Forelimb muscle (tissue), 1 donor: ENCODE measurements at places on chromosomes 6 and 20. TPM values are rescaled to one million over a fixed set of nuclear protein-coding genes. Genes with fewer than 3 reads are reported as not detected.

GRCh38 chr6:16405375-16405774 lies 167.0 kb downstream of the GMPR start:
- DNase-seq, result no peak

- peak; percentile 31 for DNase-seq
Observed at GRCh38 chr6:25652007-25652515, at the start of gene SCGN. SCGN (plus strand) TSS chr6:25652215; CDS start chr6:25652404, 189 bp downstream.

The RGS17 gene
- polyA plus RNA-seq, result 1.2 TPM

GRCh38 chr20:2022163-2022562 lies 28.3 kb upstream of the PDYN start:
- DNase-seq, result no peak

DNA sequence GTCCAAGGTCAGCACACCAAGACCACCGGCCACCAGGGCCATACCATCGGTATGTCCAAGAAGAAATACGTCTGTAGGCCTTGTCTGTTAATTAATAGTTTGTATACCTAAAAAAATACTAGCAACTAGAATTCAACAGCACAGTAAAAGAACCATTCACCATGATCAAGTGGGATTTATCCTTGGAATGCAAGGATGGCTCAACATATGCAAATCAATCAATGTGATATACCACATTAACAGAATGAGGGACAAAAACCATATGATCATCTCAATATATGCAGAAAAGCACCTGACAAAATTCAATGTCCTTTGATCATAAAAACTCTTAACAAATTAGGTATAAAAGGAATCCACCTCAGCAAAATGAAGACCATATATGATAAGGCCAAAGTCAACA lies 24.4 kb downstream of the RPP40 start:
- no peak for DNase-seq

- DNase-seq, result no peak
Observed at GRCh38 chr6:116158641-116159040, 32.7 kb upstream of the COL10A1 start.

DNA sequence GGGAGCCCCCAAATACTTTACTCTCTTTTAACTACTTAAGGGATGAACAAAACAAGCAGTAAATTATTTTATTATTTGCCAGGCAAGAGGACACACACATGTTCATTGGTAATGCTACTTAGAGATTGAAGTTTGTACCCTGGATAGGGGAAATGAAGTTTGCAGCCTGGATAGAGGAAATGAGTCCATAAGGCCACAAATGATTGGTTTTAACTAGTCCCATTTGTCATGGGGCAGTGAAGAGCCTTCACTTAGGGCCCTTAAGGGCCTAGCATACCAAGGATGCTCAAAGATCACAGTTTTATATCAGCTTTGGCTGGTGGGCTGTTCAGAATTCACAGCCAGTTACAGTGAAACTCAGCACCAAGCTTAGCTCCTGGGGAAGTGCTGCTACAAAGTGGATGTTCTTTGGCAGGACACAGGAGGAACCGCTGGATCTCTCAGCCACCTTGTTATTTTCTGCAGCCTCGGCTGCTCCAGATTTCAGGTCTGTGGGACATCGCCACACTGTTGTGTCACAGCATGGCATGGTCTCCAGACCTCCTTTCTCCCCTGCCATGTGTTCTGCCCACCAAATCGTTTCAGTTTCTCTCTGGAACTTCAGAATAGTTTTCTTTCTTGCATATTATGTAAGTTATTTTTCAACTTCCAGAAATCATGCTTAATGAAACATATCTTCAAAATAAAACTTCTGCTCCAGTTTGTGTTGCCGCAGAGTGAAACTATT lies 41.8 kb downstream of the NCOA7 start:
- no peak for DNase-seq

The NKAPL gene
- polyA plus RNA-seq, result 1.1 TPM

- DNase-seq, result no peak
Observed at GRCh38 chr20:43755851-43756250, 29.0 kb upstream of the GTSF1L start.

GRCh38 chr6:36350681-36351571 lies 14.2 kb upstream of the BNIP5 start:
- DNase-seq, result no peak

The DEFB124 gene
- polyA plus RNA-seq, result 1.3 TPM

DNA sequence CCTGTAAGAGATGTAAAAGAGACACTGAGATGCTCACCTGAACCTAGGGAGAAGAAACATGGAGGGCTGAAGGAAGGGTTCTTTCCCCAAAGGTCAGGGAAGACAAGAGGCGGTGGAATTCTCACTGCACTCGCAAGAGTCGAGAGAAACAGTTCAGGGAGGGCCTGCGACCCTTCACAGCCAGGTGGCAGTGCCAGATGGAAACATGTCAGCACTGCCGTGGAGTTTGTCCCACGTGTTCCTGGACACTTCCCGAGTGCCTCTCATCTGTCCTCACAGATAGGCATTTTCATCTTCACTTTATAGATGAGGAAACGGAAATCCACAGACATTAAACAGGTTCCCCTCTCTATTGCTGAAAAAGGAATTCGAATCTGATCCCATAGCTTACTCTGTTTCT lies 70.4 kb upstream of the SYNJ2 start:
- no peak for DNase-seq

- no peak for DNase-seq
Observed at GRCh38 chr6:148780918-148781436, 34.1 kb downstream of the UST start.

The SOX18 gene
- polyA plus RNA-seq, result 10.8 TPM

DNA sequence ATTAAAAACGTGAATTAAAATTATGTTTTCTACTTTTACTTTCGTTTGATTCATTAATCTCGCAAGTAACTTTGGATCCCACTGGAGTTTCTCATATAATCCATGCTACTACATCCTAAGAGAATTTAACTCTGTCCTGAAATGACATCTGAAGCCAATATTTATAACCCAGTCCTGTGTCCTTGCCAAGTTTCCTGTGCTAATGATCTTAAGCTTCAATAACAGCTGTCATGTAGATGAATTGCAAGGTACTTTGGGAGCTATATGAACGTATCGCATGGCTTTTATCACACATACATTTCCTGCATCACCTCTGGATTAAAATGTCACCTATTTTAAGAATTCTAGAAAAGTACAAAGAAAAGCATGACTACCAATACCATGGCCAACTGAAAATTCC lies 833.8 kb upstream of the CITED2 start:
- DNase-seq, result no peak

DNA sequence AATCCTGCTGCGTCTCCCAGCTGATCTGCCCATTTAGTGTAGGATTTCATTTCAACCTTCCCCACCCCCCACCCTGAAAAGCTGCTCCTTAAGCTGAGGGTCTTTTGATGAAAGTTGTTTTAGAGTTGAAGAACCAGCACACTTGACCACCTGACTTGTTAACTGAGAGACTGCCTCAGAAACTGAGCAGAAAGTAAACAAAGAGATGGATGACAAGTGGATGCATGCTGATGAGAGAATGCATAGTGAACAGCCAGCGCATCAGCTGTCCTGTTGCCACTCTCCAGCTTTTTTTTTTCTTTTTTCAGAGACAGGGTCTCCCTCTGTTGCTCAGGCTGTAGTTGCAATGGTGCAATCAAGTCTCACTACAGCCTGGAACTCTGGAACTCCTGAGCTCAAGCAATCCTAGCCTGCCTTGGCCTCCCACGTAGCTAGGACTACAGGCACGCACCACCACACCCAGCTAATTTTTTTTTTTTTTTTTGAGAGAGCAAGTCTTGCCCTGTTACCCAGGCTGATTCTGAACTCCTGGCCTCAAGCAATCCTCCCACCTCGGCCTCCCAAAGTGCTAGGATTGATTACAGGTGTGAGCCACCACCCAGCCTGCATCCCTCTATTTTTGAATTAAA lies 9.5 kb downstream of the RPL10A start:
- no peak for DNase-seq

- no peak for DNase-seq
Observed at GRCh38 chr20:45019027-45019761, 52.9 kb downstream of the STK4 start.

- no peak for DNase-seq
Observed at GRCh38 chr6:37646097-37646864, 51.4 kb downstream of the MDGA1 start.

DNA sequence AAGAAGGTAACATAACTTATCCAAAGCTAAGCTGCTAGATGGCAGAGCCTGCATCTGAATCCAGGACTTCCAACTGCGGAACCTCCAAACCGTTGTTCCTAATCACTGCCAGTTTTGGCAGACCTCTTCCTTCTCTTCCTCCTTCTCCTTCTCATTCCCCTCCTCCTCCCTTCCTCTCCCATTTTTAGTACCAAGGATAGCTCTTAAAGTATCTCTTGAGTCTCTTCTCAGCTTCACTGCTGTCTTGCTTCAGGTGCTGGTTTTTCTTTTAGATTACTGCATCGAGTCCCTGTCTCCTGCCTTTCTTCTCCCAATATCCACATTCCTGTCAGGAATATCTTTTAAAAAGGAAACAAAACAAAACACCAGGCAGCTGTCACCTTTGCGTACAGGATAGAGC lies 77.1 kb downstream of the CDYL start:
- no peak for DNase-seq

The GABRR1 gene
- 0.38 TPM for polyA plus RNA-seq

The TNF gene
- polyA plus RNA-seq, result not detected

The TRAPPC3L gene
- polyA plus RNA-seq, result 0.09 TPM

- DNase-seq, result no peak
Observed at GRCh38 chr6:151240791-151241642, 1.2 kb downstream of the AKAP12 start.

DNA sequence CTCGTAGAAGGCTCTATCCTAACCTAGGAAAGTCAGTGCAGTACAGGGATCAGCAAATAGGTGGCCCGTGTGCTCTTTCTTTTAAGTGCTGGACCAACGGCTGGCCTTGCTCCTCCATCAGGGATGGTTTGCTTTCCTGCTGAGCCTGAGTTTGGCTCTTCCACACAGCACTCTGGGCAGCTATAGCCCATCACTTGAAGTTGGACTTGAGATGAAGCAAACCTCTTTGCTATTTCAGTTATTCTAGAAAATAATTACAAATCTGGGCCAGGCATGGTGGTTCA lies 66.9 kb upstream of the KCNK16 start:
- DNase-seq, result no peak

GRCh38 chr20:4225745-4226144 lies 210.4 kb upstream of the RNF24 start:
- DNase-seq, result no peak

DNA sequence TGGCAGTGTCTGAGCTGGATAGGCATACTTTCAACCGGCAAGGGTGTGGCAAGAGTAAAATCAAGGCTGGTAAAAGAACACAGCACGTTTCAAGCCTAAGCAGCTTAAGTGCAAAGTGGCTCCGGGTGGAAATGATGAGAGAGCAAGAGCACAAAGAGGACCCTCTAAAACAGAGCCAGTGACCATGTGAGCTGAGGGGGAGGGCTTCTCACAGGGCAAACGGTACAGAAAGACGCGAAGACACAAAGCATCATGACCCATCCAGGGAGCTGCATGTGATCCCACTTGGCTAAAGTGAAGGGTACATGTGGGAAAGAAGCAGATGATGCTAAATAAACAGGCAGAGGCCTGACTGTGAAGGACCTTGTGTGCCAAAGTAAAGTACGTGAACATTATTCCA lies 25.7 kb downstream of the FKBP5 start:
- no peak for DNase-seq

DNA sequence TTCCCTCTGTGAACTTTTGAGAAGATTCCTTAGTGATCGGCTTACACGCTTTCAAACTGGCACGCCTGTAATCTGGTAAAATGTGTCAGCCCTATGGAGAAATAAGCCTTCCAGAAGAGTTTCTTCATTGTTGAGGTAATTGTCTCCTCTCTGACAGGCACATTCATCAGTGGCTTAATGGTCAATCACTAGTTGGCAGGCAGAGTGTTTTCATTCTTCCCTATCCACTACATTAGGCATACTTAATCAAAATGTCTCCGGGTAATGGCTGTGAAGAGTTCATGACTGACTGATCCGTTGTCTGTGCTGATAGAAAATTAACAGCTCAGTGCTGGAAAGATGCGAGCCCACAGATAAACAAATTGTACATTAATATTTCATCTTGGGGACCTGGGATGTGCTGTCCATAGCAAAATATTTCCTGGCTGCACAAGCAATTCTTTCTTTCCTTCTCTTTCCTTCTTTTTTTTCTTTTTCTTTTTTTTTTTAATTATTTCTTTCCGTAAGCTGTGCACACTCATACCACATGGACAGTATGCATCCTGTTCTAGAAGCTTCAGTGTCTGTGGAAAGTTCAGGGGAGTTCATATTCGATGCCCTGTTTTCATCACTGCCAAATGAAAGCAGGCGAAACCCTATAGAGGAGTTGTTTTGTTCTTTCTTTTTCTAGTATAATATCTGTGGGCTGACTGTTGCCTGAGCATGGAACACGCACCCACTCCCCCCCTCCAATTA lies 31.4 kb downstream of the TSHZ2 start:
- DNase-seq, result no peak

DNA sequence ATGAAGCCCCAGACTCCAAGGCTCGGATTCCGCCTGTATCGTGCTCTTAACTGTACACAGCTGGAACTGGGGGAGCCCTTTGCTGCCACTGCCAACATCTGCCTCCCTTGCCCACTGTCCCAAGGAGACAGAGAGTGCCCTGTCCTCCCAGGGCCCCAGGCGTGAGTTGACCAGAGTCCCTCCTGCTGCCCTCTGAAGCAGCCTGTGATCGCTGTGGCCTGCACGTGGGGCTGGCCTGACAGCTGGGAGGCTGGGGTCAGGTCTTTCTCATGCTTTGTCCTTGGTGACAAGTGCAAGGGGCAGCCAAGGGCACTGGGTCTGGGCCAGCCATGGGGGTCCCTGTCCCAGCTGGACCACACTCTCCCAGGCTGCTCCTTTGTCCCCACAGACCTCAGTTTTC lies 44.3 kb downstream of the KIAA1755 start:
- no peak for DNase-seq

DNA sequence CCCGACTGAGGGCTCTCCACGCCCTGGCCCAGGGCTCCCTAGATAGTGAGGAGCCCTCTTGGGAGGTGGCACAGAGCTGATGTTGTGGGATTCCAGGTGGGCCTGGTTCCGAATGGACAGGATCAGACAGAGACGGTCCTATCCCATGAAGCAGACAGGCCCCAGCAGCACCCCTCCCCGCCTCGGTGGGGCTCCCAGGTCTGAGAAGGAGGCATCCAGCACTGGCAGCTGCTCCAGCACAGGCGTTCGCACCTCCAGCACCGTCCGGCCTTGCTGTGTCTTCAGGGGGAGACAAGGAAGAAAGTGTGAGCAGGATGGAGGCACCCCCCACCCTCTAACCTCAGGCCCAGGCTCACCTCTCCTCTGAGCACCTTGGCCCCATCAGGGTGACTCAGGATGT lies 28.7 kb downstream of the COL11A2 start:
- no peak for DNase-seq

The RIPOR3 gene
- polyA plus RNA-seq, result 7.5 TPM

GRCh38 chr6:130035211-130035610 lies 16.8 kb downstream of the L3MBTL3 start:
- DNase-seq, result no peak

DNA sequence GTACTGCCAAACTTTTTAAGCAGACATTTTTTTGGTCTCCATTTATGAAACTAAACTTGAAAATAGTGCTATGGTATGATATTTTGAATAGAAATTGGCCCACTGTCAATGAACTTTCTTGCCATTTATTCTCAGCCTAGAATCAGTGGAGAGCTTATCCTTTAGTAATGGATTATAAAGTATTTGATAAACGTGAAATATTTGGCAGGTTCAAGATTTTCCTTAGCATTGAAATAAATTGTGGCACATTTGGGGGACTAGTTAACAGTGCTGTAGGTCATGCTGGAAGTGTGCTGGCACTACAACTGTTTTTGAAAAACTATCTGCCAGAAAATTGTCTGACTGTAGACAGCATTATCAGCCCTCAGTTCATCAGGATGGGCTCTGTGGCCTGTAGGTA lies 2.1 kb downstream of the PRSS35 start:
- DNase-seq, result no peak

GRCh38 chr20:24943196-24943595 lies 5.9 kb upstream of the CST7 start:
- no peak for DNase-seq

The BTNL2 gene
- 0.18 TPM for polyA plus RNA-seq
